Mesothelial cell of epicardium (in vitro differentiated cells): ENCODE measurements at places on chromosomes 2 and 18. TPM values are rescaled to one million over a fixed set of nuclear protein-coding genes. Genes with fewer than 3 reads are reported as not detected.

OTOF gene
- total RNA-seq, result 0.16 to 0.40 TPM (median 0.25 TPM) in 3 replicates

- no peak overlapping the region for H3K4me3 ChIP-seq
- H3K27me3 ChIP-seq, result peaks cover 56% of the 10 kb centered on the region
- H3K4me1 ChIP-seq, result peaks cover 4% of the 10 kb centered on the region
- DNase-seq, result peak; percentile 20
- H3K36me3 ChIP-seq, result no peaks in the 10 kb centered on the region
Observed at GRCh38 chr2:109125593-109126500, 3.2 kb upstream of the SH3RF3 start.

STAT4 gene
- total RNA-seq, result 1.9 to 2.9 TPM (median 2.4 TPM) in 3 replicates

ALPP gene
- not detected in 3 replicates for total RNA-seq

BOLL gene
- total RNA-seq, result not detected in 3 replicates

DNA sequence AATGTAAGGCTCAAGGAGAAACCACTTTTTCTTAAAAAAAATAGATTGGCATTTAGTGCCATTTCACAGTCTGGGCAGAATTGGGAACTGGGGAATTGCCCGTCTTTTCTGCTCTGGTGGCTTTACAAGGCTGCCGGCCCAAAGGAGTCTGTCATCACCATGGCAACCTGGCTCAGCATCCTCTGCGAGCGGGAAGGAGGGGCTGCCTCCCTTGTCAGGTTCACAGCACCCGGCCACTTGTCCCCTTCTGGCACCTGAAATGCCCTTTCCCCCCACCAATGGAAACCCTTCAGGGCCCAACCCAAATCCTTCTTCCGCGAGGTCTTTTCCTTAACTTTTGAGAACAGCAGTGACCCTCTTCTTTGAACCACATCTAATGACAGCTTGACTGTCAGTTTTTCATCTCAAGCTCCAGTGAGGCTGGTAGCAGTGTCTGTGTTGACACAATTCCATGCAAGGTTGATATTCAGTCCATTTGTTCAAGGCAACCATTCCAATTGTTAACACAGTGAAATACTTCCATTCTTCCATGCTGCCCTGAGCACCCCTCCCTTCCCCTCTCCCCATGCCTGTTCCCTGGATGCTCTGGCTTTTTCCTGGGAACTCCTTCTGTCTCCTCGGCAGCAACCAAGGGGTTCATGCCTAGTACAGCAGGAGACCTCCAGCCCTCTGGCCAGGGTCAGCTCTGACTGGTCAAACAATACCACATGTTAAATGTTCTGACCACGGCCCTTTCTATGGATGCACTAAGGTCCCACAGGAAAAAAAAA lies 79.6 kb downstream of the DNER start:
- peaks cover 34% of the 10 kb centered on the region for H3K27me3 ChIP-seq
- H3K4me3 ChIP-seq, result no peak overlapping the region
- H3K27ac ChIP-seq, result no peak overlapping the region

DNA sequence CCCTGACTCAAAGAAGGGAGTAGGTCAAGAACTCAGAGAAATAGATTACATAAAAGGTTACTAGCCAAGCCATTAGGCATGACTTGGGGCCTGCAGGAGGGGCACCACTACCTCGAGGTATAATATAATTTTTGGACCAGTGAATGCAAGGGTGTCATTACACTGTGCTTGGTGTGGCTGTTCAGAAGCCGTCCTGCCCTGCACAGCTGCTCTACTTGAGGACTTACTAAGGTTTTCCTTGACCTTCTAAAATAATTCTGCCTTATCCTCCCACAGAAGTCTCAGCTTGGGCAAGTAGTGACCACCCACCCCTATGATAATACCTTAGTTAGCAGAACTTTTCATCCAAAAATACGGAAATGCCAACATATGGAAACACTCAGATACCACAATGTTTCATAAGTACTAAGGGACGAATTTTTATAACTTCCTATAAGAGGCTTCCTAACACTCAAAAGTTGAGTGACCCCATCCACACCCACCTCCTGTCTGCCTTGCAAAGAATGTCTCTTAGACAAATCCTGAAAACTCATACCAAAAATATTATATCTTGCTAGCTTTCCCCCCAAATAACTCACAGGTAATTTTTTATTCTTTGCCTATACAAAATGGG lies 17.7 kb upstream of the ATG16L1 start:
- H3K36me3 ChIP-seq, result no peaks in the 10 kb centered on the region
- H3K4me1 ChIP-seq, result no peaks in the 10 kb centered on the region
- no peak overlapping the region for H3K27ac ChIP-seq
- H3K27me3 ChIP-seq, result no peaks in the 10 kb centered on the region
- H3K4me3 ChIP-seq, result no peak overlapping the region
- DNase-seq, result no peak

RUFY4 gene
- total RNA-seq, result not detected in 3 replicates

GRCh38 chr2:221088506-221088905 lies 483.6 kb downstream of the EPHA4 start:
- peaks cover 10% of the 10 kb centered on the region for H3K27me3 ChIP-seq
- no peak overlapping the region for H3K4me3 ChIP-seq
- peaks cover 2% of the 10 kb centered on the region for H3K4me1 ChIP-seq
- no peak for DNase-seq

ACOXL gene
- total RNA-seq, result 0.20 to 0.44 TPM (median 0.25 TPM) in 3 replicates

- no peak for DNase-seq
- no peak overlapping the region for H3K27ac ChIP-seq
- peaks cover 5% of the 10 kb centered on the region for H3K36me3 ChIP-seq
- H3K4me3 ChIP-seq, result no peak overlapping the region
- peaks cover 29% of the 10 kb centered on the region for H3K27me3 ChIP-seq
- H3K4me1 ChIP-seq, result peaks cover 12% of the 10 kb centered on the region
Observed at GRCh38 chr2:196801674-196802261, 2.3 kb upstream of the GTF3C3 start.

GRCh38 chr2:215870986-215871385 lies 142.4 kb downstream of the MREG start:
- H3K36me3 ChIP-seq, result no peaks in the 10 kb centered on the region
- no peaks in the 10 kb centered on the region for H3K27me3 ChIP-seq
- H3K4me3 ChIP-seq, result no peak overlapping the region
- H3K27ac ChIP-seq, result no peak overlapping the region
- no peak for DNase-seq

GRCh38 chr2:223008162-223008561 lies 43.8 kb upstream of the KCNE4 start:
- H3K27ac ChIP-seq, result no peak overlapping the region
- DNase-seq, result no peak
- H3K4me1 ChIP-seq, result no peaks in the 10 kb centered on the region
- no peak overlapping the region for H3K4me3 ChIP-seq
- peaks cover under 1% of the 10 kb centered on the region for H3K36me3 ChIP-seq

GRCh38 chr18:51345848-51346391 lies 148.4 kb upstream of the MEX3C start:
- H3K4me1 ChIP-seq, result peaks cover 2% of the 10 kb centered on the region
- H3K27me3 ChIP-seq, result peaks cover 13% of the 10 kb centered on the region
- no peak overlapping the region for H3K4me3 ChIP-seq
- DNase-seq, result no peak

PCARE gene
- 0.07 to 0.22 TPM (median 0.09 TPM) in 3 replicates for total RNA-seq

DNA sequence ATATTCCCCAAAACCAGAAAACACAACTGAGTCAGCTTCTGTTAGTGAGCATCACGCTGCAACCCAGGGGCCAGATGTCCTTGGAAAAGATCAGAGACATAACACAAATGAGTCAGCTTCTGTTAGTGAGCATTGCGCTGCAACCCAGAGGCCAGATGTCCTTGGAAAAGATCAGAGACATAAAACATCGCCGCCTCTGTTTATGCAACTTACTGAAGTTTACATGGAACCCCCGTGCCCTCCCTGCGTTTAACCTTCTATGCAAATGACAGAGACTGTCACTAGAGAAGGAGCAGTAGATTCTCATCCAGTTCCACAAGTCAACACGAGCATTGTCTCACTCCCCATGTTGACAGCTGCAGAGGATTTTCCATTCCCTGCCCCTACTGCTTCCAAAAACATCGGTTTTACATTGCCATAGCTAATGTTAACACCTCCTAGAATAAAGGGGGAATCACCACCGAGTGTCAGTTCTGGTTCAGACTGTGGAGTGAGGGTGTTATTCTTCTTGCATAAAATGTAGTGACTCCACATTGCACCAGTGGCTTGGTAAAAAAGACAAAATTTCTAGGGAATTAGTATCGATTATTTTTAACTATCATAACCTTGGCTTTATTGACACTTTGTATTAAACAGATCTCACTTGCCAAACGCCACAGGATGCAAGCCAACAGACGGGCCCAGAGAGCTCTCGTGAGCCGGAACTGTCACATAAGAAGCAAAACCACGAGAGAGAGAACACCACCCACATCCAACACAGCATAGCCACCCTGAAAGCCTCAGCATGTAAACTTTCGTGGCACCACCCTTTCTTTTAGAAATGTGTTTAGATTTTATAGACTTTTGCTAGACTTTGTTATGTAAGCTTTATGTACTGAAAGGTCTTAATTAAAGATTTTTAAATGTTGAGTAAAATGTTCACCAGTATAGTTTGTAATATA lies 87.7 kb downstream of the SH3YL1 start:
- H3K4me1 ChIP-seq, result peaks cover 10% of the 10 kb centered on the region
- DNase-seq, result no peak
- no peaks in the 10 kb centered on the region for H3K27me3 ChIP-seq
- no peak overlapping the region for H3K27ac ChIP-seq

SULT1C2 gene
- total RNA-seq, result 0.05 to 0.13 TPM in 2 of 3 replicates, not detected in the other

CACNB4 gene
- total RNA-seq, result 3.3 to 4.1 TPM (median 3.5 TPM) in 3 replicates
